ENCODE measurements at places on chromosomes 1 and 21. TPM values are rescaled to one million over a fixed set of nuclear protein-coding genes. Genes with fewer than 3 reads are reported as not detected.

The MIB2 gene
- total RNA-seq = 131 TPM

The HMGCS2 gene
- total RNA-seq = 149 TPM

The CR1L gene
- not detected for total RNA-seq

The PRAMEF8 gene
- not detected for total RNA-seq

The SPRR2E gene
- total RNA-seq = not detected

The CDA gene
- 2.9 TPM for total RNA-seq

The ZNF669 gene
- total RNA-seq = 3.7 TPM

The TIE1 gene
- 21.9 TPM for total RNA-seq

The TP73 gene
- total RNA-seq = 0.05 TPM

The RPE65 gene
- total RNA-seq = not detected

The LIN28A gene
- total RNA-seq = not detected

The PLCH2 gene
- 0.25 TPM for total RNA-seq

The MAP3K21 gene
- 0.50 TPM for total RNA-seq

The C1QC gene
- total RNA-seq = 93.5 TPM

The GPR52 gene
- 1.2 TPM for total RNA-seq

The CNR2 gene
- total RNA-seq = not detected

The RUNX3 gene
- total RNA-seq = 0.89 TPM
